Thymus (tissue), 14 donors: ENCODE measurements at places on chromosomes 4 and X.
A peak's percentile ranks its signal among the peaks of the same experiment; 100 is the strongest.

DNA sequence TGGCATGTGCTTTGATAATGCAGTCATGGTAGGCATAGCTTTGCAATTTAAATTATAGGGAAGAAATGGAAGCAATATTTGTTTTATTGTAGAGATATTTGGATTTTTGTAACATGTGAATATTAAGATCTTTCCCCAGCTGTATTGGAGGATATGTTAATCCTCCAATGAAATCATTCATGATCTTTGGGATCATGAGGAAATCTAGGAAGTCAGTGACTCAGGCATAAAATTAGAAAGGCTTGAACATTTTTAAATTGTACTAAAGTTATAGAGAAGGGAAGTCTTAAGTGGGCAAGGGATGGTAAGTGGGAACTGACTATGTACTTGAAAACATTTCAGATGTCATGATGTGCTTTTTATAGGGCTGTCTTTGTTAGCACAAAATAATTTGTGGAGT, 46.8 kb downstream of the FIP1L1 start:
- no peak for DNase-seq

DNA sequence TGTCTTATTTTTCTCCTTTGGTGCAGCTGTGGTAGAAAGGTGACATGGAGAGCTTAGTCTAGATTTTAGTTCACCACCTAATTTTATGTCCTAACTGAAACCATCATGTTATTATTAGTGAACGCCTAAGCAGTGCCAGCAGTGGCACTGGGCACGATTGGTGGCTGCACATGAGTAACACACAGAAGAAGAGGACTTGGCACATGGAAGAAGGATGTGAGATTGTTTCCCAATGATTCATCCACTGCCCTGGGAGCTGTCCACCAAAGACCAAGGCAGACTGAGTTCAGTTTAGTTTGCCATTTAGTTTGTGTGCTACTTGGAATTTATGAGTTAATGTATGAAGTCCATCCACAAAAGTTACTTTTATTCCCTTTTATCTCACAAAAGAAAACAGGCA, 68.1 kb upstream of the NAP1L5 start:
- DNase-seq = no peak

GRCh38 chr4:157804986-157805385, 367.8 kb downstream of the GASK1B start:
- DNase-seq = no peak

GRCh38 chr4:81562093-81562492, 90.4 kb upstream of the RASGEF1B start:
- peak; percentile 36 for DNase-seq

GRCh38 chrX:15675490-15675921, 10.9 kb upstream of the CLTRN start:
- DNase-seq = no peak

DNA sequence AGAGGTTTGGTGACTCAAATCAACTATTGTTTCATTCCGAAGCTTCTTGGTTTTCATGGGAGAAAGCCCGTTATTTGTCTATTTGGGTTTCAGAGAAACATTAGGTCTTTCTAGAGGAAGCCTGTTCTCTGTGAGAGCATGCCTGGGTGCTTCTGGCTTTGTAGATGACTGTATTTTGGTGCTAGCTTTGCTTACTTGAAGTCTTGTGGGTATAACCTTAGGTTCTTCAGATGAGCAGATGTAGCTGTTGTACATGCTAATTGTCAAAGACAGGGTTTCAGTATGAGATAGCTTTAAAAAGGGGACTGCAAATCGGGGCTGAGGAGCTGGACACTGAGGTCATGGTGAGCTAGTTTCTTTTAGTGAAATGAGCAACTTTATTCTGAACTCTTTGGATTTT, 7.9 kb upstream of the STOX2 start:
- DNase-seq = no peak

GRCh38 chrX:19794690-19795089, 92.7 kb downstream of the SH3KBP1 start:
- DNase-seq = no peak

GRCh38 chr4:77202491-77202890, 45.5 kb downstream of the CCNG2 start:
- DNase-seq = no peak

DNA sequence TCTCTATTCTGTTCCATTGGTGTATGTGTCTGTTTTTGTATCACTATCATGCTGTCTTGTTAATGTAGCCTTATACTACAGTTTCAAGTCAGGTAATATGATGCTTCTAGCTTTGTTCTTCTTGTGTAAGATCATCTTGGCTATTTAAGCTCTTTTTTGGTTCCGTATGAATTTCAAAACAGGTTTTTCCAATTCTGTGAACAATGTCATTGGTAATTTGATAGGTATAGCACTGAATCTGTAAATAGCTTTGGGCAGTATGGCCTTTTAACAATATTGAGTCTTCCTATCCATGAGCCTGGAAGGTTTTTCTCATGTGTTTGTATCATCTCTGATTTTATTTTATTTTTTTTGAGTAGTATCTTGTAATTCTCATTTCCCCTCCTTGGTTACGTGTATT, 94.3 kb downstream of the ANAPC10 start:
- no peak for DNase-seq

GRCh38 chr4:10074767-10075105, 41.9 kb downstream of the WDR1 start:
- no peak for DNase-seq

- DNase-seq = no peak
Measured at GRCh38 chr4:5865896-5866599, 26.8 kb downstream of the CRMP1 start.

DNA sequence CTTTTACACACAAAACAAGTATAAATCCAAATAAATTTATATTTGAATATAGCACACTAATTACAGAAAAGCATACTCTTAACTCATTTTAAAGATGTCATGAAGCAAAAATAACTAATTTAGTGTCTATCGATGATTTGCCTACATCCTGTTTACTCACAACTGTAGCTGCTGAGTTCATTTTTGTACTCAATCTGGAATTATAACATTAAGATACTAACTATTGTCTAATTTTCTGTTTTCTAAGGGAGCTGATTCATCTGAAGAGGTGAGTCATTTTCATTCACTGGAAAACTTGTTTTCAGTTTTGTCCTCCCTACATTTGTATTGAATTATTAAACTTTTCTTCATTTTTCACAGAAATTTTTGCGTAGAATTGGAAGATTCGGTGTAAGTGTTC, 3.7 kb downstream of the STATH start:
- DNase-seq = no peak

DNA sequence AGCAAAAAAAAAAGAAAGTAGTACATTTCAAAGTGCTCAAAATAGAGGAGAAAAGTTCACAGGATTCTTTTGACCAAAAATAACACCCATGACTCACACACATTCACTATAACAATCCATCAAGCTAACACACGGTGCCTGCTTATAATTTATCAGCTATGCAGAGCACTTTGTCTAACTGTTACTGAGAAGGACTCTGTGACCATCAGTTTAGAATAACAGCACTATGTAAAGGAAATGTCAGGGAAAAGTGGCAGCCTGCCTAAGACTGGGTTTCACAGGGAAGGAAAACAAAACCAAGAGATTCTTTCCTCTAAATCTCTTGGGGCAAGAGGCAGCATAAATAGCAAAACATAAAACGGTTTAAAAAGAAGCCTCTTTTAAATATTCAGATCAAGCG, 54.8 kb downstream of the CCDC149 start:
- DNase-seq = no peak

DNA sequence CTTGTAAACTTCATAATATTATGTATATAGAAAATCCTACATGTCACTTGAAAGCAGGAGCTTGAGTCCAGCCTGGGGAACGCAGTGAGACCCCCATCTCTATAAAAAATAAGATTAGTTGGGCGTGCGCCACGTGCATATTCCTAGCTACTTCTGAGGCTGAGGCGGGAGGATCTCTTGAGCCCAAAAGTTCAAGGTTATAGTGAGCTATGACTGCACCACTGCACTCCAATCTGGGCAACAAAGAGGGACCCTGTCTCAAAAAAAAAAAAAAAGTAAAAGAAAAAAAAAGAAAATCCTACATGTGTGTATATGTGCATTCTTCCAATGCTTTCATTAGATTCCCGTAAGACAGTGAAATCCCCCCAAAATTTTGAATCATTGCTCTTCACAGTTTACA, 1.7 kb downstream of the SEC31A start:
- no peak for DNase-seq

- DNase-seq = no peak
Measured at GRCh38 chrX:132955690-132956089, 2.7 kb downstream of the HS6ST2 start.

GRCh38 chr4:13706120-13706519, 78.6 kb upstream of the BOD1L1 start:
- peak; percentile 6 for DNase-seq

DNA sequence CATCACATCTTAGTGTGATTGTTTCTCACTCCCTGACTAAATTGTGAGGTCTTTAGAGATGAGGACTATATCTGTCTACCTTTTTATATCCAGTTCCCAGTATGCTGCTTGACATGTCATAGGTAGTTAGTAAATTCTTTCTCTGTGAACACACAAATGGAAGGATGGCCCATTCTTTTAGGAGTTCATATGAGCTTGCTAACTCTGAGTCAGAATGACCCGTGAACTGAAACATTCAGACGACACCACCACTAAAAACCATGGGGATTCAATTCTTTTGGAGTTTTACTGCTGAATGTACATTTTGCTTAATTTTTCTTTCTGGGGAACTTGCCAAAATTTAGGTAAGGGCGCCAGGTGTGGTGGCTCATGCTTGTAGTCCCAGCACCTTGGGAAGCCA, 13.9 kb downstream of the OFD1 start:
- no peak for DNase-seq

- DNase-seq = no peak
Measured at GRCh38 chrX:22171287-22172060, 101.2 kb upstream of the CBLL2 start.

- peak; percentile 86 for DNase-seq
Measured at GRCh38 chrX:19747652-19748610, 139.5 kb downstream of the SH3KBP1 start.

DNA sequence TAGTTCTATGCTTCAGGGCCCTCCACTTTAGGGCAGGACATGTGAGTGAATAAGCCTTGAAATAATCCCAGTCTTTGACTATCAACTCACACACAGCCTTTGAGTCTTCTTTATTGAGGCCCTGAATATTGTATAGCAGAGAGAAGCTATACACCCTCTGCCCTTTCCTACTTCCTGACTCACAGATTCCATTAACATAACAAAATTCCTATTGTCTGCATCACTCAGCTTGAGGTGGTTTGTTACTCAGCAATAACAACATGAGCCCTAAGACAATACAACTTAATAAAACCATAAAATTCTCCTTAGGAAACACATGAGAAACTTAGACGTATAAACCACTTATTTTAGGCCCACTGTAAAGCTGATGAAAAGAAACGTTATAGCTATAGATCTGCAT, 680.3 kb upstream of the DIAPH2 start:
- DNase-seq = no peak

DNA sequence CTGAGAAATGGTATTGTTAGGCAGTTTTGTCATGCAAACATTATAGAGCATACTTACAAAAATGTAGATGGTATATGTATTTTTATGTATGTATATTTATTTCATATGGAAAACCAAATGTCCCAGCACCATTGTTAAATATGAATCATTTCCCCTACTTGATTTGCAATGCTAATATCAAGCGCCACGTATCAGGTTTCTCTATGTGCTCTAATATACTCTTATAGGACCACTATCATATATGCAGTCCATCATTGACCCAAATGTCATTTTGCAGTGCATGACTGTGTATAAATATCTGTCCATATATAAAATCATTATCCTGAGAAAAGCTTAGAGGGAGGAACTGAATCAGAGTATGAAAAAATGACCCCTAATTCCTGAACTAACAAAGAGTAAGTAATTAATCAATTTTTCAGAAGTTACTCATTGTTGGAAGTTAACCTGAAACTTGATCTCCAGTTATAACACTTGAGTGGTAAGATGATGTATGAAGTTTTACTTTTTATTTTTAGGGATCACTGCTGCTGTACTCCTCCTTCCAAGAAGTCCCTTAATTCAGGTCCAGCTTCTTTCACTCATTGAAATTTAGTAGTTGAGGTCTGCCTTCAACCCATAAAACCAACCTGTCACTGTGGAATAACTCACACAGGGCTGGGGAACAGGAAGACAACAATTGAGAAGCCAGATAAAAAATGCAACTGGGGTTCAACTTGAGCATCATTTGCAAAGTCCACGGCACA, 134.8 kb upstream of the LDB2 start:
- DNase-seq = no peak

DNA sequence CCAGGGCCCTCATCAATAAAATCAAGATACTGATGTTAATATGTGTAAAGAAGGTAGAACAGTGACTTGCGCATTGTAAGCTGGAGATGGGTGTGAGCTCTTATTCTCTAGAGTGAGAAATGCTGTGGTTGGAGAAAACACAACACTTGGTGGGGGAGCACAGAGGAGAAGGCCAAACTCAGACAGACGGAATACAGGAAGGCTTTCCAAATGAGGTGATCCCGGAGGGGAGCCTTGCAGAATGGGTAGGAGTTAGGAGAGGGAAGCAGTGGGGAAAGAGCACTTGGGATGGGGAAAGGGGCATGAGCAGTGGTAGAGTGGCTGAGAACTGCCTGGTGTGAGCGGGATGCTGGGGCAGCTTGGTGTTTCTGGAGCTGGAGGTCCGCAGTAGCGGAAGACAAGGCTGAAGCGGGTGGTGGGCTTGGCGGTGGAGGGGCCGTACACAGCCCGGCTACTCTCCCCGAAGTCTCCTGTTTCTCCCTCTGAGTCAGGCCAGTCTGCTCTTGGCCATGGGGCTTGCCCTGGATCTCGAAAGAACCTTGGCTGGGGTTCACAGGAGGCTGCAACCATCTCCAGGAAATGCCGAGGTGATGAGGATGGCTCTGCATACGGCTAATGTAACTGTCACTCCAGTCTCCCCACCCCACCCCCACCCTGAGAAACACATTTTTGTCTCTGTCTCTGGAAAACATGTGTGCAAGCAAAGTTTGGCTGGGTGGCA, 11.3 kb upstream of the PLAC1 start:
- no peak for DNase-seq

GRCh38 chr4:64781737-64782326, 372.6 kb upstream of the TECRL start:
- peak; percentile 48 for DNase-seq

DNA sequence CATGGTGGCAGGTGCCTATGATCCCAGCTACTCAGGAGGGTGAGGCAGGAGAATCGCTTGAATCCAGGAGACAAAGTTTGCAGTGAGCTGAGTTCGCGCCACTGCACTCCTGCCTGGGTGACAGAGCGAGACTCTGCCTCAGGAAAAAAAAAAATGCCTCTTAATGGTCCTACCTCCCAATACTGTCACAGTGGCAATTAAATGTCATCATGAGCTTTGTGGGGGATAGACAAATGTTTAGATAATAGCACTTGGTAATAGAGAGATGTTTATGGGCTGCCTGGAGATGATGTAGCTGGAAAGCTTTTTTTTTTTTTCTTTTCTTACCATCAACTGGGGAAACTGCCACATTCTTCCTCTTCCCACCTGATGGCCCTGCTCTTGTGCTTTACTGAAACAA, 33.0 kb downstream of the GRK4 start:
- DNase-seq = no peak

- DNase-seq = no peak
Measured at GRCh38 chr4:85632981-85633380, 158.0 kb downstream of the ARHGAP24 start.

GRCh38 chr4:95643627-95644026, 94.9 kb upstream of the UNC5C start:
- DNase-seq = no peak

GRCh38 chrX:46770817-46771163, 11.9 kb upstream of the SLC9A7 start:
- DNase-seq = no peak
